ENCODE measurements at places on chromosomes 11 and 22.

DNA sequence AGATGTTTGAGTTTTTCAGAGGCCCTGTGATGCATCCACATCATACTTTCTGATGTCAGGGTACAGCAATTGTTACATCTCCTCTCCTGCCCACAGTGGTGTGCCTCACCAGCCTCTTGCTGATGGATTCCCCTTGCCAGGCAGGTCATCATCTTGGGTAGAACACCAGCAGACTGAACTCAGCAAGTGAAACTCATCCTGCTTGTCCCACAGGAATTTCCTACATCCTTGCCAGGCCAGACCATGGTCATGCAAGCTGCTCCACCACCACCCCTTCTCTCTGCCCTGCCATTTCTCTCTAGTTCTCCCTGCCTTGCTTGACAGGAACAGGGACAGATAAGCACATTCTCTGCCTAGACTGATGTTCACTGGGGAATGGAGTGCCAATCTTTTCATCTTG, 85.9 kb downstream of the PAX6 start:
- no peak for DNase-seq

GRCh38 chr11:123086305-123086704, 24.4 kb upstream of the HSPA8 start:
- DNase-seq, result no peak

GRCh38 chr22:28810821-28811491, 10.6 kb upstream of the XBP1 start:
- DNase-seq, result no peak

DNA sequence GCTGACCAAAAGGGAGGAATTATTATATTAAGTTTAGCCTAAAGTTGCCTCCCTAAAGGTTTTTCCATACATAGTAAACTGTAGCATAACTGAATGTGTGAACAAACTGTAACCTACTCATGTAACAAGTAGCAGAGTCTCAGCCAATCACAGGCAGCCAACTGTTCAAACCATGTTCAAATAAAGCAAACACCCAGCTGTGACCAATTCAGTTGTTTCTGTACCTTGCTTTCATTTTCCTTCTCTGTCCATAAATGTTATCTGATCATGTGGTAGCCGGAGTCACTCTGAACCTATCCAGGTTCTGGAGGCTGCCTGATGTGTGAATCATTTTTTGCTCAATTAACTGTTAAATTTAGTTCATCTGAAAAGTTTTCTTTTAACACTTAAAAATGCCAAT, 373.5 kb downstream of the GUCY1A2 start:
- DNase-seq, result no peak

GRCh38 chr11:132184079-132184478, 813.7 kb downstream of the NTM start:
- no peak for DNase-seq

DNA sequence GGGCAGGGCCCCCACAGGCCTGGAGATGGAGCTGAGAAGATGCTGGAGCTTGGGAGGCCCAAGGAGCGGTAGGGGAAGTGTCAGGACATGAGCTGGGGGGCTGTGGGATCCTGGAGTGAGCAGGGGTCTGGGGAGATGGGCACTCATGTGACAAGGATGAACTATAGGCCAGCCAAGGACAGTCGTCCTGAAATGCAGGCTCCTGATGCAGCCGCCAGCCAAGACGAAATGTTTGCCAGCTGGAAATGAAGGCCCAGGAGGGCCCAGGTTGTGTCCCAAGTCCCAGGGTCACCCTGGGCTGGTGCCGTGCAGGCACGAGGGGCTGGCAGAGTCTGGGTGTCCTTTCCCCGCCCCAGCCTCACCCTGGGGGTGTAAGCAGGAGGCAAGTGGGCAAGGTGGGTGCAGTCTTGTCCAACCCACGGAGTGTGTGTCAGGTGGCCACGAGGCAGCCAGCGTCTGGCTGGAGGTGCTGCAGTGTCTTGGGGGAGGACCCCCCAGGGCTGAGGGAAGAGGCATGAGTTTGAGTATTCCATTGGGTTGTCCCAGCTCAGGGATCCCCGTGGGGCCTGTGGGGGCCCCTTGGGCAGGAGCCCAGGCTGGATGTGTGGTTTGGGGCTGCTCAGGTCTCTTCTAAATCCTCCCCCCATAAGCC, 21.4 kb downstream of the MRGPRG start:
- DNase-seq, result no peak

Data from NCI-H460 (cell line).